ENCODE measurements at places on chromosomes 12 and 14.

GRCh38 chr12:10069099-10069498, 29.7 kb downstream of the CLEC1A start:
- DNase-seq = no peak

GRCh38 chr12:17588968-17589367, 501.0 kb downstream of the RERGL start:
- no peak for DNase-seq

- DNase-seq = no peak
Observed at GRCh38 chr12:109264943-109265650, 44.0 kb downstream of the FOXN4 start.

GRCh38 chr14:44989497-44990440, 27.8 kb downstream of the TOGARAM1 start:
- no peak for DNase-seq

GRCh38 chr14:34770901-34771300, 56.5 kb upstream of the CFL2 start:
- DNase-seq = no peak

DNA sequence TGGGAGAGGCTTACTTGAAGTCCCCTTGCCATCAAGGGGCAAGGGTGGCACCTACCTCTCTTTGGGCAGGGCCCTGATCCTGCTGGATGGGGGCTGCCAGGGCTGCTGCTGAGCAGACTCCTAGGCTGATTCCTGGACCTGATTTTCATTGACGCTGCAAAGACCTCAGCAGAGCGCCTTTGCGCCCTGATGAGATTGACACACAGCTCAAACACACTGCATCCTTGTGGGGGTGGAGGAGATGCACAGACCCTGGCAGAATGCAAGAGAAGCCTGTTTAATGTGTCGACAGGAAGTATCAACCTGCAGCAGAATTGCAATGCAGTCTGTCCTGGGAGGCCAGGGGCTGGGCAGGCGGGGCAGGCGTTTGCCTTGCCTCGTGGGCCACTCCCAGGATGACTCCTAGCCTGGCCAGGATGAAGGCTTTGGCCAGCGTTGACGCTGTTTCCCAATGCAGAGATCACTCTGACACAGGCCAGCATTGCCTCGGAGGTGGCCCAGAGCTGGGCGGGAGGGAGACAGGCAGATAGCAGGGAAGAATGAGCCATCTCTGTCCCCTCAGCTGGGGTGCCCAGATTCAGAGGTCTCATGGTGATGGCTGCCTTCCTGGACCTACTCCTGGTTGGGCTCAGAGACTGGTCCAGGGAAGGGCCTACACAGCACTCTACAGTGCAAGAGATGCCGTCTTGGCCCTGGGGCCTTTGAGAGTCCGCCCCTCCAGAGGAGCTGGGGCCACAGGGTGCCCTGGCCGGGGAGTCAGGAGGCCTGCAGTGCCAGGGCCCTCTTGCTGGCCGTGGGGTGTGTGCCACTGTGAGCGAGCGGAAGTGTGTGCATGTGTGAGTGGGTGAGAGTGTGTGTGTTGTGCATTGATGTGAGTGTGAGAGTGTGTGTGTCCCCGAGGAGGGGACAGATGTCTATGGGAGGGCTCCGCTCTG, 108.3 kb downstream of the KIF26A start:
- no peak for DNase-seq

- no peak for DNase-seq
Observed at GRCh38 chr12:127254420-127254955, 1012.5 kb upstream of the TMEM132C start.

DNA sequence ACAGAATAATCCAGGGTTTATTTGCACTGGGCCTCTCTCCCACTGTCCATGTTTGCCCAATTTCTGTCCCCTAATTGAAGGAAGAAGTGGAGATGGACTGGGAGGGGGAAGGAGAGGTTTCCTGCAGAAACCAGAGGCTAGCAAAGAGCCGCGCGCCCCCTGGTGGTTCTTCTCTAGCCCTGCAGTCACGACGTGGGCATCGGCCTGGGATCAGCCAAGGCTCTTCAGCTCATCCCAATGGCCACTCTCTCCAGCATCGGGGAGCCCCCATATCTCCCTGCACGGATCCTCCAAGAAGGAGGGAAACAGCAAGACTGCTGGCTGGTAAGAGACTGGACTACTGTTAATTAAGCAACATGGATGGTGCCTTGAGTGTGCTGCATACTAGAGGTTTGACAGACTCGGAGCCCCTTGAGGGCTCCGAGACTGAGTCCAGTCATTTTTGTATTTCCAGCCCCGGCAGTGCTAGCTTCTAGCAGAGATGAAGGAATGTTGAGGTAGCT, 18.7 kb downstream of the ZBTB39 start:
- peak; percentile 69 for DNase-seq

GRCh38 chr14:98189062-98189461, 1082.9 kb downstream of the BCL11B start:
- no peak for DNase-seq

GRCh38 chr12:24499151-24500146, 449.5 kb downstream of the BCAT1 start:
- no peak for DNase-seq

DNA sequence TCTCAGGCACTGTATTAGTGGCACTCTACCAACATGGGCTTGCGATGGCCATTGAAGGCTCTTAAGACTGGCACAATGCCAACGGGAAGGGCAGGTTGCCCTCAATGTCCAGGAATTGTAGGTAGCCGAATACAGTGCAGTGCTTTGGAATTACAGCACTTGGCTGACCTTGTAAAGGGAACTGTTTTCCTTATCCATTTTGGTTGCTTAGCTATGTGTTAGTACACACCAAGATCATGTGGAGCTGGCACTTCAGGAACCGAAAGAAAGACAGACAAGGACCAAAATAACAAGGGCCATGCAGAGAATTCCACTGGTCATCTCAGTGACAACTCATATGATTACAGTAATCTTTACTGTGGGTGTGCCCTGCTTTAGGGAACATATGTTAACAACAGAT, 72.7 kb downstream of the DYRK2 start:
- no peak for DNase-seq

DNA sequence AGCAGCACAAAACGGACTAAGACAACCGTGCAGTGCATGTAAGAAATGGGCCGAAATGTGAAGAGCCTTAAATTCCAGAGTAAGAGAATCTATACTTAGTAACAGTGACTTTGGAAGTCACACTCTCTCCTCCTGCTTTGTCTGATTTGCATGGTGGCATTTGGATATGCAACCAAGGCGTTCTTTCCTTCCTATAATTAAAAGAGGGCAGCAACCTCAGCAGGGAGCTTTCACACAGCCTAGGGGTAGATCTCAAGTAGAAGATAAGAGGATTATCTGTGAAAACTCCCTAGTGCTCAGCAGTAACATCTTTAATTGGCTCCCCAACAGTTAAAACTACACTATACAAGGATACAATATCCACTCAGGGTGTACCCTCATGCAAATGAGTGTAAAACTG, 16.5 kb downstream of the GMFB start:
- no peak for DNase-seq

DNA sequence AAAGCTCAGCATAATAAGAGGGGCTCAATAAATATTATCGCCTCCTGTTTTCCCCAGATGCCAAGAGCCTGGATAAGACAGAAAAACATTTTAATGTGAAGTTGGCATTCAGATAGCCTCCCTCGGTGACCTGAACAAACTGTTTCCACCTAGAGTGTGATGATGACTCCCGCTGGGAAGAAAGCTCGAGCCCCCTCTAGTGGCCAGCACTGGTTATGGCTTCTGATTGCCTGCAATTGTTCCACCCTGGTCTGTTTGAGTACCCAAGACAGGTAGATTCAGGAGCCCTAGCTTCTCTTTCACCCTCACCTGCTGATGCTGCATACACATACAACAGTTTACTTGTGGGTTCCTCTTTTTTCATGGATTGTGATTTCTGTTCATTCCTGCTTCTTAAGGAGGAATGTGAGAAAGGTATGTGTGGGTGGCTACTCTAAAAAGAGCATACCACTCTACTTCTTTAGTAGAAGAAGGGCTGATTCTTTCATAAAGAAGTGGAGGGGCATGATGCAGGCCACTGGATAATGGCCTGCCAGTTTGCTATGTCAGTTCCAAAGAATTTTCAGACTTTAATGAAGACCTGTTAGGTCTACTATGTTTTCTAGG, 6.4 kb downstream of the ERG28 start:
- DNase-seq = peak; percentile 78

GRCh38 chr12:4454315-4454860, 8.8 kb upstream of the FGF6 start:
- DNase-seq = no peak

DNA sequence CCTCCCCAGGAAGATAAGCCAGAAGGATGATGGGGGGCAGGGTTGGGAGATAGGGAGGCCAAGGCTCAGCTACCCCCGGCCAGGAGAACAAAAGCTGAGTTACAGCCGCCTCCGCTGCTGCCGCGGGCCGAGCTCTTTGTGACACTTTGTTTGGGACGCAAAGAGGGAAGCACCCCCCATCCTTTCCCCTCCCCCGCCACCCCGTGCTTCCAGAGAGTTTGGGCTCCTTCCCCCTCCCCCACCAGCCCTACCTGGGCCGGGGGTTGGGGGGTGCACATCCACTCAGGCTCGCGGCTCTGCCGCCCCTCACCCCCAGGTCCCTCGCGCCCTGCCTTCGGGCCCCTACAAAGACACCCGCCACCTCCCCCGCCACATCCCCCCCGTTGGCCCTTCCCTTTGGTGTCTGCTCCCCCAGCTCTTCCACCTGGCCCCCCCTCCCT, 799 bp downstream of the ZNF219 start:
- no peak for DNase-seq

DNA sequence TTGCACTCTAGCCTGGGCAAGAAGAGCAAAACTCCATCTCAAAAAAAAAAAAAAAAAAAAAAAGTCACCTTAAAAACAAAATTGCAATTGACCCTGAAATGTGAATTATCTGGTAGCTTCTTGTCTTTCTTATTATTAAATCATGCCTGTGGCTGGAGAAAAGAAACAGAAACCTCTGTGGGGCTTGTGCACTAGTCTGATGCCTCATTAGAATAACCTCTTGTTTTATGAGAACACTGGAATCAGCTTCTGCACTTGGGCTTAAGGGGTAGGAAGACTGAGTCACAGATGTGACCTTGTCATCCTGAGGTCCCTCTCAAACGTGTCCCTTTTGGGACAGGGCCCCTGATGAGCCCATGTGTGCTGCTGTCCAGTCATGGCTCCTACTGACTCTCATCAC, 237.9 kb downstream of the DACT1 start:
- no peak for DNase-seq

DNA sequence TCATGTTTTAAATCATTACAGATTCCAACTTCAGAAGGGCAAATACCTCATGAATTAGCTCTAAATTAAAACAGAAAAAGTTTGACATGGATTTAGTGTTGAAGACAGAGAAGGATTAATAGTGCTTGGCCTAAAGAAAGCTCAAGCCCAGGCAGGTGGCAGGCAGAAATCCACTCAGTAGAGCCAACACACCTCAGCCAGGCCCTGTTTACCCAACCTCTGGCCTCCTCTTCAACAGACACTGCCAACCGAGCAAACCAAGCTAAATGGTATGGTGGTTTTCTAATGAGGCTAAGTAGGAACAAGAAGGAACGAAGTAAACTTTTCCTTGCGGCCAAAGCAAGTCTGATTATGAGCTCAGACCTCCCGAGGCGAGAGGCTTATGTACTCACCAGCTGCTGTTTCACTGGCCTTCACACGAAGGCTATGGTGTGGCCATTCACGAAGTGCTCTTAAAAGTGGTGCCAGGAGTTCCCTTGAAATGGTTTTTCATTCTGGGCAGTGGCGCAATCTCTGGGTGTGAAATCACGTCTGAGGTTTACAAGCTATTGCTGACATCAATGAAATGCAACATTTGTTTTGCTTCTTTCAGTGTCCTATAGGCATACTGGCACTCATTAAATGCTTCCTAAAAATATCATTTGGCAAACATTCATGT, 124.1 kb upstream of the LGR5 start:
- no peak for DNase-seq

GRCh38 chr12:47194501-47194900, 114.7 kb upstream of the AMIGO2 start:
- no peak for DNase-seq

DNA sequence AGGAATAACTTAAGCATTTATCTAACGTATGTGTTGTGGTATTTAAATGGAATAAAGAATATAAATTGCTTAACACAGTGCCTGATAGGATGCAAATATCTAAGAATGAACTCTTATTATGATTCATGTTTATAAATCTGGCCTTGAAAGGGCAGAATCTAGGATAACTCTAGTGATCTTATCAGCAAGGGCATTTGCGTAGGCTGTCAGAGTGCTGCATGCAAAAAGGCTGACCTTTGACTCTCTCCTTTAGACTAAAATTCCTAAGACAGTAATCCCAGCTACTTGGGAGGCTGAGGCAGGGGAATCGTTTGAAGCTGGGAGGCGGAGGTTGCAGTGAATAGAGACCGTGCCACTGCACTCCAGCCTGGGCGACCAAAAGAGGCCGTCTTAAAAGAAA, 31.3 kb upstream of the ANP32D start:
- no peak for DNase-seq

DNA sequence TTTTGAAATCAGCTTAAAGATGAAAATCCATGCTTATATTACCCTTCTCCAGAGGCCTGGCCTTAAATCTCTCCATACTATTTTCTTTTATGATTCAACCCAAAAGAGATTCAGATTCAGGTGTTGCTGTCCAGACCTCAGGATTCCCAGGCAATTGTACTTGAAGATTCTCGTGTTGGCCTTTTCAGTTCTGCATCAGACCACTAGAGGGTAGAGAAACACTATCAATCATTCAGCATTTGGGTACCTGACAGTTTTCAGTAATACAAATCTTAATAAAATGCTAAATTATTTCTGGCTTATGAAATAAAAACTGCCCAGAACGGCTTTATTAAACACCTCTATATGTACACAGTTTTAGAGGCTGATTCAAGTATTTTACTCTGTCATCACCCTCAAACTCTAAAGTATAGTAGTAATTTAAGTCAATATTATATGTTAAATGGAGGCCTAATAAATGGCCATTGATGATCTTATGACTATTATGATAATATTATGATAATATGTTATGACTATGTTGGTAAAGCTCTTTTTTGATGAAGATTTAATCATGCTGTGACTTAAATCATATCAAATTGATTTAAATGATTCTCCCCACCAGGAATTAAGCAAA, 301.1 kb downstream of the DUSP6 start:
- DNase-seq = peak; percentile 17

DNA sequence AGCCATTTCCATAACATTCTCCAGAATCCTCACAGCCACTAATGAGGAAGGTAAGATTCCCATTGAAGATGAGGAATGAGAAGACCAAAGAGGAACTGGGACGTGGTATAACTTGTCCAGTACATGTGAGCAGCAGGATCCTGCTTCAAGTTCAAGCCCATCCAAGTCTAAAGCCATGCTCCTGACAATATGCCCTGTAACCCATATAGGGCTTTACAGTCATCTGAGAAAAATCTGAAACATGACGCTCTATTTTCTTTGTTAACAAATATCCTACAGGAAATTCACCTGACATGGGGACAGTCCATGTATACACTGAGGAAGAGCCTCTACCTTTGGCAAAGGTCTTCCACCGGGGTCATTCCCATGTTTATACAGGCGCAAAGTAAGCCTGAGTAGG, 3.1 kb upstream of the ACTR6 start:
- no peak for DNase-seq

GRCh38 chr14:32378284-32378683, 49.2 kb downstream of the AKAP6 start:
- DNase-seq = no peak

- DNase-seq = no peak
Observed at GRCh38 chr14:83004456-83005006, 1470.9 kb upstream of the SEL1L start.
